Fibroblast of skin of back (primary cell): ENCODE measurements at places on chromosomes 1 and 21.
A peak's percentile ranks its signal among the peaks of the same experiment; 100 is the strongest.

DNA sequence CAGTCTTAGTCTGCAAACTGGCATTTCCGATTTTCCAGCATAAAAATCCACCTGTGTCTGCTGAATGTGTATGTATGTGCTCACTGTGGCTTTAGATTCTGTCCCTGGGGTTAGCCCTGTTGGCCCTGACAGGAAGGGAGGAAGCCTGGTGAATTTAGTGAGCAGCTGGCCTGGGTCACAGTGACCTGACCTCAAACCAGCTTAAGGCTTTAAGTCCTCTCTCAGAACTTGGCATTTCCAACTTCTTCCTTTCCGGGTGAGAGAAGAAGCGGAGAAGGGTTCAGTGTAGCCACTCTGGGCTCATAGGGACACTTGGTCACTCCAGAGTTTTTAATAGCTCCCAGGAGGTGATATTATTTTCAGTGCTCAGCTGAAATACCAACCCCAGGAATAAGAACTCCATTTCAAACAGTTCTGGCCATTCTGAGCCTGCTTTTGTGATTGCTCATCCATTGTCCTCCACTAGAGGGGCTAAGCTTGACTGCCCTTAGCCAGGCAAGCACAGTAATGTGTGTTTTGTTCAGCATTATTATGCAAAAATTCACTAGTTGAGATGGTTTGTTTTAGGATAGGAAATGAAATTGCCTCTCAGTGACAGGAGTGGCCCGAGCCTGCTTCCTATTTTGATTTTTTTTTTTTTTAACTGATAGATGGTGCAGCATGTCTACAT, 2.5 kb upstream of the OLFML3 start:
- peak; percentile 62 for DNase-seq

DNA sequence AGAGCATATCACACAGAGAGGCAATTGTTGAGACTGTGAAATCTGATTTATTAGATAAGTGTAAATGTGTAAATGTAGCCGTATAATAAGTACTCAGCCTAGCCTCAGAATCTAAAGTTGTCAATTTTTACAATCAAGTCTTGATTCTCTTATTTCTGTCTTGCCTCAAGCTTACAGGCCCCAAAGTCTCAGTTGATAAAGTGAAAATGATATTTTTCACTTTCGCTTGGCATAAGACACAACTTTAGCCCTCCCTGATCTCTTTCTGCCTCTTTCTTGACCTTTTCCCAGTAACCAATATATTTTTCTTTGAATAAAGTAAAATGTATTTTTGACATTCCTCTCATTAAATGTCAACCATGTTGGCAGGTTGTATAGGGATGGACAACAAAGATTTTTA, 10.7 kb downstream of the CD5L start:
- no peak for DNase-seq

DNA sequence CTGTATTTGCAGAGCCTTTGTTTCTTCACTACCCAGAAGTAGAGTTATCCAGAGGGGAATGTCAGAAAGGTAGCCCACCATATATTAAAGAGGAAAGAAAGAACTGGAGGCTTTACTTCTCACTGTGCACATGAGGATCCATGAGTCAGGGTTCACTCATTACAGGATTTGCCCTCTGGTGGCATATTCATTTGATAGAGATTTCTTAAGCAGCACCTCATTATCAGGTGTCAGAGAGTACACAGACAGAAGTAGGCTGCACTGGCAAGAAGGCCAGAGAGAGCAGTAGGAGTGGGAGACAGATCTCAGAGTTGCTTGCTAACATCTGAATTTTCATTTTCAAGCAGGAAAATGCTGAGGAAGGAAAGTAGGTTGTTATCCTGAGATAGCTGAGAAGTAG, 123.8 kb downstream of the PIK3R3 start:
- no peak for DNase-seq

- DNase-seq, result no peak
Measured at GRCh38 chr21:31599563-31599962, 59.9 kb upstream of the SOD1 start.

GRCh38 chr1:86138746-86139145, 17.8 kb downstream of the COL24A1 start:
- DNase-seq, result no peak

GRCh38 chr1:3630914-3631313, 6.1 kb downstream of the TPRG1L start:
- no peak for DNase-seq

DNA sequence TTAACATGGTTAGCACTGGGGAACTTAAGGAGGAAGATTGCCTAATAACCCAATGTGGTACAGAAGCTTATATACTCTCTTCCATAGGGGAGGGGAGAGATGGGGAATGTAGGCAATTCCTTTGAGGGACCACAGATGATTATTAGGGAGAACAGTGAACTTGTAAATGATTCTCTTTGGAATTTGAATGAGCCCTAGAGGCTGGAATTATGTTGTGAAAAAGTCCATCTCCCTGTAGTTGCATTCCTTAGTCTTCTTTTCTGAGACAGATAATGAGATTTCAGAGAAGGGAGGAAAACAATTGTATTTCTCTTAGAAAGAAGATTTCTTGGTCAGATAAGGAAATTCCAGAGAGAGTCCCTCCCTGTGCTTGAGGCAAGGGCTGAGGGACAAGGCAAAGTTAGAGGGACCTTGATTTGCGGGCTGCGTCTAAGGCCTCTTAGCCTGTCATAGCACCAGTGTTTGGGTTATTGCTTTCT, 89.0 kb upstream of the HMCN1 start:
- DNase-seq, result peak; percentile 71

- no peak for DNase-seq
Measured at GRCh38 chr1:231681006-231681405, 54.4 kb downstream of the DISC1 start.

GRCh38 chr1:155910621-155911121, 478 bp downstream of the RIT1 start:
- DNase-seq, result peak; percentile 39

- peak; percentile 77 for DNase-seq
Measured at GRCh38 chr1:44048532-44049215, 17.4 kb upstream of the SLC6A9 start.

DNA sequence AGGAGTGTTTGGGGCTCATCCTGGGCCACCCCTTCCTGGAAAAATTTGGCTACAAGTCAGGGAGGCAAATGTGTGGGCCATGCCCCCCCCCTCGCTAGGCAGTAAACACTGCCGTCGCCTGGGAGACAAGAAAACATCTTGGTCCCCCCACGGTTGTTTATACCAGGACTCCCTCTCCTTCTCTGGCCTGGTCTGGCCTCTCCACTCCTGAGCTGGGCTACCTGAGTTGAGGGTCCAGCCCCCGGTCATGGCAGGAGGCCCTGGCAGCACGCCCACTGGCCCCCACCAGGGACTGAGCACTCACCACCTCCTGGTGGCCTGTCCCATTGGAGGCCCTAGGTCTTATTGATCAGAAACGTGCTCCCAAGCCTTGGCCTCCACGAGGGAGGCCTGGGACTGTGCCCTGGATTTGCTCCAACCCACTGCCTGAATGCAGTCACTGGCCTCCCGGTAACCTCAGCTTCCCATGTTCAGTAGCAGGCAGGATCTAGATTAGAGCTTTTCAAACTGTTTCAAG, 15.8 kb downstream of the KCNQ4 start:
- DNase-seq, result no peak

GRCh38 chr1:68600049-68600661, 103.3 kb upstream of the DEPDC1 start:
- DNase-seq, result no peak

GRCh38 chr1:228410671-228411070, 4.0 kb upstream of the TRIM11 start:
- DNase-seq, result no peak

GRCh38 chr1:204751883-204752687, 66.5 kb upstream of the LRRN2 start:
- no peak for DNase-seq

DNA sequence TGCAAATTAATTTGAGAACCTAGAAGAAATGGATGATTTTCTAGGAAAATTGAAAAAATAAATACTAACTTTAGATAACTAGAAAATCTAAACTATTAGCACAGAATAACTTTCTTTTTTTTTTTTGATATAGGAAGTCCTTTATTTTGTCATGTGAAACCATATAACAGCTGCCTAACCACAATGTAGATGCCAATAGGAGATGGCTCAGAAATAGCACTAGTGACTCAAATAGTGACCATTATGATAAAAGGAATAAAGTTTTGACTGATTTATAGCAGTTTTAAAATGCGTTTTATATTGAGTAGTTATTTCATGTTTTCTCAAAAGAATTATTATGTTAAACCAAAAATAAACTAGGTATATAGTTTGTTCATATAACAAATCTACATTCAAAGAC, 158.0 kb upstream of the CACYBP start:
- peak; percentile 20 for DNase-seq

GRCh38 chr1:183792300-183792699, 12.6 kb upstream of the RGL1 start:
- DNase-seq, result no peak

- DNase-seq, result peak; percentile 42
Measured at GRCh38 chr1:22889213-22889827, 83.3 kb downstream of the LACTBL1 start.

DNA sequence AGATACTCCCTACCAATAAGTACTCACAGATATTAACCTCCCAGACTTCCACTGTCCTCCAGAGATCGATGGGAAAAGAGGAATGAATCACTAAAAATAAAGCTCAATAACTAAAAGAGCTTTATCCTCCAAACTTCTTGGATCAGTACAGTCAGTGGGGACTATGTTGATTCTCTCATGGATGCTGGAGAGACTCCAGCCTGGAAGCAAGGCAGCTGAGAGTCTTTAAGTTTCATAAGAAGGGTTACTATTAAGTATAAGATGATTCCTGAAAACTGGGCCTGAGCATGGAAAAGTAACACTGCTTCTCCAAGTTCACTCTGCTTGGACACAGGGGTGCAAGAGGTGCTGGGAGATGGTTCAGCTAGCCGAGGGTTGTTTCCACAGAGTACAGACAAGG, 6.2 kb upstream of the DDR2 start:
- DNase-seq, result no peak

DNA sequence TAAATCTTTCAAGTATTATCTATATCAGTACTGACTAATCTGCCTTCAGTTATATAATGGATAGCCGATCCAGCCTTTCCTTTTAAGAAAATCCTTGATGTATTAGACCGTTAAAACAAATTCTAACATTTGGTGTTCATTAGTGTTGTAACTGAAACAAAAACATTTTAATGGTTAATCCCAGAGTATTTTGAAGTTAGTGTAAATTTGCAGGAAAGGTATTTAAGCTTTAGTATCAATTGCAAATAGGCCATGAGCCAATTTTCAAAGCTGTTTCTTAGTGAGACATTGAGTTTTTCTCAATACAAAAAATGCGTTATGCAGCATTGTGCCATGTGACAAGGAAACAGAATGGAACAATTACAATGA, 29.6 kb downstream of the DISP1 start:
- DNase-seq, result no peak

GRCh38 chr1:46556822-46557221, 5.4 kb upstream of the KNCN start:
- DNase-seq, result peak; percentile 37

GRCh38 chr1:239511875-239512274, 125.5 kb downstream of the CHRM3 start:
- no peak for DNase-seq

- no peak for DNase-seq
Measured at GRCh38 chr1:94998114-94998513, 71.2 kb upstream of the CNN3 start.

GRCh38 chr1:151326619-151327222, 495 bp downstream of the PI4KB start:
- DNase-seq, result peak; percentile 55

- peak; percentile 63 for DNase-seq
Measured at GRCh38 chr1:12539705-12540579, 78.1 kb downstream of the DHRS3 start.

DNA sequence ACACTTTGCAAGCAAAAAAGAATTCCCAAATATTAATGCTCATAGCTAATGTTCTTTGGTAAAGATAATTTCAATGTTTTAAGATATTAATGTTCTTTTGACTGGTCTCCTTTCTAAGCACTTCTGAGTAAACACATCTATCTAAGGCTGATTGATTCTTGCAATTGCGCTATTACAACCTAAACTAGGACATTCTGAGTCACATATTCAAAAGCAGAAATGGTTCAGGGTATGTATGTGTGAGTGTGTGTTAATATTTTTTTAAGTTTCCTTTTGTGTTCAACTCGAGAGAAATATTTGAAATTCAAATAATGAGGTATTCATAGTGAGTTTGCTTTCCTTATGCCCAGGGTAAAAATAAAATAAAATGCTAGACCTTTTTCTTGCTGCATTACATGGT, 203.6 kb upstream of the GRIK3 start:
- no peak for DNase-seq

DNA sequence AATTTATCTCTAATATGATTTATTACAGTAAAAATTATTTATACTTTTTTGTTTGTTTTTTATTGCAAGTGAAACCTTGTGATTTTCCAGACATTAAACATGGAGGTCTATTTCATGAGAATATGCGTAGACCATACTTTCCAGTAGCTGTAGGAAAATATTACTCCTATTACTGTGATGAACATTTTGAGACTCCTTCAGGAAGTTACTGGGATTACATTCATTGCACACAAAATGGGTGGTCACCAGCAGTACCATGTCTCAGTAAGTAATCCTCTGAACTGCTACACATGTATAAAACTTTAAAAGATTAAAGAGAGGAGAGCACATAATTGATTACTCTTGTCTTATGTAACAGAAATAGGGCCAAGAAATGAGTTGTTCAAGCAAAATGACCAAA, 4.5 kb downstream of the CFHR3 start:
- DNase-seq, result no peak
